K562 (cell line): ENCODE measurements at places on chromosomes 1 and 21. TPM values are rescaled to one million over a fixed set of nuclear protein-coding genes. Genes with fewer than 3 reads are reported as not detected.

FCAMR gene
- total RNA-seq, result not detected in 2 replicates

GRCh38 chr21:42463861-42464515, 32.0 kb downstream of the RSPH1 start:
- peaks cover 29% of the 10 kb centered on the region for H3K4me1 ChIP-seq
- no peak overlapping the region for H3K4me3 ChIP-seq
- no peak overlapping the region; the same call in 1 of the 3 replicates for H3K27ac ChIP-seq

CA6 gene
- not detected in 2 replicates for total RNA-seq

BCAN gene
- 0.22 TPM in 1 of 2 replicates, not detected in the other for total RNA-seq

DNA sequence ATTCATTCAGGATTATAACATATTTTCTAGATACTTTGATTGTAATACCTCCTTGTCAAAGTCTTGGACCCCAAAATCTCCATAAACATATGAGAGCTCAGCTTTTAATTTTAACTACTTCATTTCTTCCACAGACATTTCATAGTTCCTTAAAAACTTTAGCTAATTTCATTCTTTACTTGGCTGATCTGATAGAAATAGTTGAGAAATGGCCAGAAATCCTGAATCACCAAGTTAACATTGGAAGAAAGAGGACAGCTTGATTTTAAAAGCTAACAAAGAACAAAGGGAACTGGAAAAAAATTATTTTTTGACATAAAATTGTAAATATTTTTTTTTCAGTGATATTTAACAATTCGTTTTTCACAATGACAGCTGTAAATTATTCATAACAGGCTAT, 216.5 kb downstream of the NTNG1 start:
- DNase-seq, result no peak
- H3K4me1 ChIP-seq, result no peaks in the 10 kb centered on the region
- no peak overlapping the region for H3K27ac ChIP-seq
- H3K36me3 ChIP-seq, result no peaks in the 10 kb centered on the region

HES3 gene
- total RNA-seq, result 0.27 TPM in 1 of 2 replicates, not detected in the other

GRCh38 chr21:14850394-14850793, 214.4 kb downstream of the NRIP1 start:
- H3K27me3 ChIP-seq, result no peaks in the 10 kb centered on the region
- no peak for DNase-seq
- no peak overlapping the region for H3K4me3 ChIP-seq
- H3K36me3 ChIP-seq, result no peaks in the 10 kb centered on the region

MCOLN3 gene
- not detected in 2 replicates for total RNA-seq
